ENCODE measurements at places on chromosomes 16 and 17.
A peak's percentile ranks its signal among the peaks of the same experiment; 100 is the strongest.

DNA sequence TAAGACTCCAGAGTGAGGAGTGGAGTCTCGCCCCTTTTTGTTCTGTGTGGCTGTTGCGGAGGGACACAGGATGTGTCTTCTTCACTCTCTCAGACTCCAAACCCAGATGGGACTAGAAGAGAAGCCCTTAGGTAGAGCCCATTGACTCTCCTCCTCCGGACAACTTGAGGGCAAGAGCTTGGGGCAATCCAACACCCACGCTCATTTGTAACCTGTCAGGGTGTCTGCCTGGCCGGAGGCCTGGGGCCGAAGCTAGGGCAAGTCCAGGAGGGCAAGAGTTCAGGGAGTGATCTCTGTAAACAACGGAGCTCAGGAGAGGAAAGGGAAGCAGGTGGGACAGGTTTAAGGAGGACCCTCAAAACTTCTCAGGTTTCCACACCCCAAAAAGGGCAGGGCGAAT is 1.4 kb upstream of the HOXB1 start:
- DNase-seq: no peak

DNA sequence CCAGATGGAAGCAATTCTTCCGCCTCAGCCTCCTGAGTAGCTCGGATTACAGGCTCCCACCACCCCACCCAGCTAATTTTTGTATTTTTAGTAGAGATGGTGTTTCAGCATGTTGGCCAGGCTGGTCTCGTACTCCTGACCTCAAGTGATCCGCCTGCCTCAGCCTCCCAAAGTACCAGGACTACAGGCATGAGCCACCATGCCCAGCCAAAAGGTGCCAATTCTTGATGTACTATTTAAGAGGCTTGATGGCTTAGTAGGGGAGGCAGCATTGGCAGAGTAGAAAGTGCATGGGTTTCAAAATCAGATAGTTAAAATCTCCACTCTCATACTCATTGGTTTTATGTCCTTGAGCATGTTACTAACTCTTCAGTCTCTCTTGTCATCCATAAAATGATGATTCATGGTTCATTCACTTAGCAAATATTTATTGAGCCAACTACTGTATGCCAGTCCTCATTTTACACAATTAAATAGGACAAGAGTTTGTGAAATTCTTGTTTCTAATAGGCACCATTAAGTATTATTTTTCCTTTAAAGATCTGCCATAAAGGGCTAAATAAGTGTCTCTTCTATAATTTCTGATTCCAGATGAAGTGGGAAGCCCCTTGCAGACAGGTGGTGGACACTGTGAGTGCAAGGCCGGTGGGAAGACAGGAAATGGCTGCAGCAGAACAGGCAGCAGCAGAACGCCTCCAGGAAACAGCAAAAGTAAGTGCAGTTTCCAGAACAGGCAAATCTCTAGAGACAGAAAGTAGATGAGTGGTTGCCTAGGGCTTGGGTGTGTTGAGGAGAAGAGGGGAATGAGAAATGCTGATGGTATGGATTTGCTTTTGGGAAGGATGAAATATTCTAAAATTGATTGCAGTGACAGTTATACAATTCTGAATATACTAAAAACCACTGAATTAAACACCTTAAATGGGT is 8.2 kb upstream of the RPL27 start:
- no peak for DNase-seq

- no peak for DNase-seq
Observed at GRCh38 chr17:40497695-40498094, 3.7 kb downstream of the TNS4 start.

DNA sequence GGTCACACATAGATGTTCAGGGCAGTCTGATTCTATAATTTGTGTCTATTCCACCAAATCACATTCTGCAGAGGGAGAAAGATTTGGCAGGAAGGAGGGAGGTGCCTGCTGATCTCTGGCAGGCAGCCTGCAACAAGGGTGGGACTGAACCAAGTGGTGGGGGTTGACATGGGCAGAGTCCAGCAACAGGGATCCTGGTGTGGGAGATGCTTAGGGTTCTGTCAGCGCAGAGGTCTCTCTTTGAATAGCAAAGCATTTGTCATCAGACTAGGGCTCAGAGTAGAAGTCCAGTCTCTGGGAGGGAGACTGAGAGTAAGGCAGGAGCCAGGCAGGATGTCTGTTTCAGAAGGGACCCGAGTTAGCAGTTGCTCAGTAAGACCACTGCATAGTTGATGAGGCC is 94.6 kb downstream of the UTP18 start:
- DNase-seq: no peak

GRCh38 chr17:62626719-62627218 is 701 bp upstream of the MRC2 start:
- peak; percentile 89 for DNase-seq

DNA sequence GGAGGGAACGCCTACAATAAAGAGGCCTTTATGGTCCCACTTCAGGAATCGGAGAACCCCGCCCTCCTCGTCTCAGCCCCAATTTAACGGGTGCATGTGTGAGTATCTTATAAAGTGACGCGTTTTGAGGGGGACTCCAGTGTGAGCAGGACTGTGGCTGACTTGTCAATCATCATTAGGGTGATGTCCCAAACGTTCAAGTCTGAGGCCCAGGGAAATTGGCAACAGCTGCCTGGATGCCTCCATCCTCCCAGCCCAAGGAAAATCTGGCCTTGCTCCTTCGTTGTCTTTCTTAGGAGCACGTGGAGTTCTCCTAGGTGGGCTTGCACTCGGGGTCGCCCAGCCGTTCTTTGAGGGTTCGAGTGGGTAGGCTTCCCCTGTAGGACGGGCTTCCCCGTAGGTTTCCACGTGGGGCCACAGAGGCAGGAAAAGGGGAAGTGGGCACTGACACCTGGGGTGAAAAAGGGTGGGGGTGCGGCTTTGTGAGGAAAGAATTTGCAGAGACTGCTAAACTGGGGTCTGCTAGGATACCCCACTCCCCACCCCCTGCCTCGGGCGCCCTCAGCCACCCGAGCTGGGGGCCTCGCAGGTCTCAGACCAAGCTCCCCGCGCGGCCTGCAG is 561 bp upstream of the HERPUD1 start:
- no peak for DNase-seq

GRCh38 chr17:35934760-35935159 is 4.2 kb upstream of the RDM1 start:
- no peak for DNase-seq

DNA sequence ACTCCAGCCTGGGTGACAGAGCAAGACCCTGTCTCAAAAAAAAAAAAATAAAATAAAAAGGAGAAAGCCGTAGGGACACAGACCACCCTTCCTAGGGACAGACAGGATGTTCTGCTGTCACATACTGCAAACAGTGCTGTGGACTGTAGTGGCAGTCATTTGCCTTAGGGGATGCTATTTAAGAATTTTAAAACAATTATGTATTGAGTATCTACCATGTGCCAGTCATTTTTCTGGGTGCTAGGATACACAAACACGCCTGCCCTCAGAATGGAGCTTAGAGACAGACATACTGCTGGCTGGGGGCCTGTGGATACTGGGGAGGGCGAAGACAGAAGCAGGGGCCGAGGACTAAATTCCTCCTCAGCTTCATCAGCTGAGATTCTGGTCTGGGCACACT is 45.5 kb downstream of the MRC2 start:
- no peak for DNase-seq

GRCh38 chr17:4565209-4566141 is 5.1 kb upstream of the GGT6 start:
- DNase-seq: peak; percentile 80

GRCh38 chr16:88881007-88881615 is 14.7 kb upstream of the PABPN1L start:
- no peak for DNase-seq

DNA sequence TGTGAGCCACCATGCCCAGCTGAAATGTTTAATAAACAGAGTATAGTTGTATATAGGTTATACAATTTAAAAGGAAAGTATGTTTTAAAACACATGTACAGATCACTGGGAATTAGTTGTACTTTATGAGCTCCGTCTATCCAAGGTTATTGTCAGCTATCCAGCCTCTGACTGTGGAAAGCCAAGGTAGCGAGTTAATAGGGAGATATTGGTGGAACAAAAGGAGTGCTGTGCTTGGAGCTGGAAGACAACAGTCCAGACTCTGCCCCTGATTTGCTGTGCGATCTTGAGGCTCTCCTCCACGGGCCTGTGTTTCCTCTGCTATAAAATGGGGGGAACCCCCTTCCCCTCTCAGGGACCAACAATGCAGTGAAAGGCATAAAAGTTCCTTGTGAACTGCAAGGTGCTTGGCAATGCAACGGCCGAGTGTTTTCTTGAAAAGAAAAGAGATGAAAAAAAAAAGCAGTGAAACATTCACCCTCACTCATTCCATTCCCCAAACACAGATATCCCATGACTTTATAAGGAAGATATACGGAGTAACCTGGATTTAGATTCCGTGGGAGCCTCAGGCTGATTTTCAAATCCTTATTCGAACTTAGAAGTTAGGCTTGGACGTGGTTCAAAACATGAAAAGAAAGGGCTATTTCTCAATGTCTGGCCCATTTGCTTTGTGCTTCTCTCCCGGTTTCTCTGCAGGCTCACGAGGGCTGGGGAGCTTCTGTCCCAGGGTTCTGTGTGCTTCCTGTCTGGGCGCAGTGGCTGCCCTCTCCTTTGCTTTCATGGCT is 34.1 kb downstream of the CUEDC1 start:
- DNase-seq: no peak

DNA sequence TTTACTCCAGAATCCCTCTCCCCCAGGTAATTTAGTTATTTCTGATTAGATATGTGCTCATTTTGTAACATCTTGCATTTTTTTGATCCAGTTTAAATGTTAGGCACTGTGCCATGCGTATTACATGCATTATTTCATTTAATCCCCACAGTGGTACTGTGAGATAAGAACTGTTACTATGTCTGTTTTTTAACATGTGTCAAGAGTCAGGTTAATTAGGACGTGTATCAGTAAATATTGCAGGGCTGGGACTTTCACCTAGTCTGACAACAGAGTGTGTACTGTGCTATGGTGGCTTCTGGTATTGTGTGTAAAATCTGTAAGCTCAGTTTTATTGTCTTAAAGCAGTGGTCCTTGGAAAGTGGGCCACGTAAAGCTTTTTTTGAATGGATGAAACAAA is 10.6 kb downstream of the RSPRY1 start:
- DNase-seq: no peak

DNA sequence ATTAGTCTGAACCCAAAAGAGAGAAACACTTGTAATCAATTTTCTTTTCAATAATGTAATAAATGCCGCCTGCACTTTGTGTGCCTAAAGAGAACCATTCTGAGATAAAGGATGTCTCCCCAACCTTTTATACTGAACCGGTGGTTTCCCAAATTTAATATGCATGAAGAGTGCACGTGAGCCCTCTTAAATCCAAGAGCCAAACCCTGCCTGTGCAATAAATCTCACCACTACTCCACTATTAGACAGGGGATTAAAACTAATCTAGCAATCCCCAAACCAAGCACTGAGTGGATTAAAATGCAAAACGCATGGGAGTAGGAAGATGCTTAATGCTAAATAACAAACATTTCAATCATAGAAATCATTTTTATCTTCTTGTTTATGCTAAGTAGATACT is 351.0 kb upstream of the PSMD7 start:
- DNase-seq: no peak

DNA sequence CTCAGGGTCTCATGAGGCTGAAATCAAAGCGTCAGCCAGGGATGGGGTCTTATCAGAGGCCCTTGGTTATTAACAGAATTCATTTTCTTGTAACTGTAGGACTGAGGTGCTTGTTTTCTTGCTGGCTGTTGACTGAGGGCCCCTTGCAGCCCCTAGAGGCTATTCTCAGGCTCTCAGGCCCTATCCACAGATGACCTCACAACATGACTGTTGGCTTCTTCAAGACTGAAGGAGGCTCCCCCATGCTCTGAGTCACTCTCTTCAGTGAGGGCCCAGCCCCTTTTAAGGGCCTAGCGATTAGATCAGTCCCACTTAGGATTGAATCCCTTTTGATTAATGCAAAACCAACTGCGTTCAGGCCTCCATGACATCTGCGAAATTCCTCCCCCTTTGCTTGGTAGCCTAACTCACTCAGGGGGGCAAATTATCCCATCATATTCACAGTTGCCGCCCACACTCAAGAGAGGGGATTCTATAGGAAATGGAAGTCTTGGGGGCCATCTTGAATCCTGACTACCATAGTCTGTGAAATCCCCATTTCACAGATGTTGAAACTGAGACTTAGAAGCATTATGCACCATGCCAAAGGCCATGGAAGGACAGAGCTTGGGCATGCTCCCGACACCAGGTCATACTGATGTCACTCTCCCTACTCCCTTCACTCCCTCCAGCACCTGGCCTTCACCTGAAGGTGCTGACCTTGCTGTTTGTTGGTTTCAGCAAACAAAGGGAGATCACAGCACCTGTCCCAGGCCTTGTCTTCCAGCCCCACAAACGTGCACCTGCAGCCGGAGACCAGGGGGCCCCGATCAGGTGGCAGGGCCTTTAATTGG is 592.3 kb downstream of the MAF start:
- no peak for DNase-seq

DNA sequence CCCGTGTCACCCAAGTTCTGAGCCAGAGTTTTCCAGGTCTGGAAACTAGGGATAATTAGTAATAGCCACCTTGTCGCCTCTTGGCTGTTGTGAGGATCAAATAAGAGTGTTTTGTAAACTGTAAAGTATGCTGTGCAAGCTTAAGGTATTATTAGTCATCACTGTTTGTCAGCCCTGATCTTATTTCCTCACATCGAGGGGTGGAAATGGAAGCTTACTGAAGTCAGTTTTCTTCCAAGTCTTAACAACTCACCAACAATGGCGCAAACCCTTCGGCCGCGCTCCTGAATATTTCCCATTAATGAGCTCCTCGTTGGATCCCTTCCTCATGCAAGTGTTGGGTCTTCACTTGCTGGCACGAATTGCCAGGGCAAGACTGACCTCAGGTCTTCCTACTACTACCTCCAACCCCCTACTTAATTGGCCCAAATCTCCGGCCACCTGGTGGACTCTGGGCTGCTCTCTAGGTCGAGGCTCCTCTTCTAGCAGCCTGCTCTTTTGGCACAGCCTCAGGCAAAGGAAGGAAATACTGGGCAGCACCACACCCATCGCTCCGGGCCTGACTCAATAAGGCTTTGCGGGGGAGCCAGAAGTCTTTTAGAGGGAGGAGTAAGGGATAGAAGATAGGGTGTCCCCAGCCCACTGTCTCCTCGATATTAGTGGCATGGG is 885 bp upstream of the SLC35B1 start:
- no peak for DNase-seq

GRCh38 chr16:24507959-24508480 is 31.3 kb upstream of the RBBP6 start:
- DNase-seq: no peak

- no peak for DNase-seq
Observed at GRCh38 chr16:90057738-90058173, 19.4 kb downstream of the PRDM7 start.

DNA sequence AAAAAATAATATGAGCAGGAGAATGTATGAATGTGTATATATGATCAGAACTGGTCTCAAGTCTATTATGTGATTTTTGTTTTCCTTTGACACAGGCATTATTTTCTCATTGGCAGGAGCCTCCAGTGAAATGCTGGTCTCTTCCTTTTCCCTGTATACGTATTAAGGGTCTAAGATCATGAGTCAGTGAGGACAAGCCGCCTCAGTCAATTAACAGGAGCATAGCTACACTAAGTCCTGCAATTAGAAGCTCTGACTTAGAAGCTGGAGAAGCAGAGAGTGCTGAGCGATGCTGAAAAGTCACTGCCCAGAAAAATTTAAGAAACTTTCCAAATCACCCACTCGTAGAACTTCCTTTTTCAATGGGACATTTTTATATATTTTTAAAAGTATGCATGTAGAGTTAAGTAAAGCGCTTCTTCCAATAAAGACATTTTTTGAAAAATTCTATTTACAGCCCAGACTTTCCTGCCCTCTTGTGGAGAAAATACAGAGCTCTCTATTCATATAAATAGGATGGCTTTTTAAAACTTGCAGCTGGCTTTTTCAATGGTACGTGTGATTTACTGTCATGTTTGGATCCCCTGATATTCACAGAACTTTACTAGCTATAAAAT is 70.2 kb upstream of the PSMD7 start:
- DNase-seq: no peak
